ENCODE measurements at places on chromosomes 7 and 10.

DNA sequence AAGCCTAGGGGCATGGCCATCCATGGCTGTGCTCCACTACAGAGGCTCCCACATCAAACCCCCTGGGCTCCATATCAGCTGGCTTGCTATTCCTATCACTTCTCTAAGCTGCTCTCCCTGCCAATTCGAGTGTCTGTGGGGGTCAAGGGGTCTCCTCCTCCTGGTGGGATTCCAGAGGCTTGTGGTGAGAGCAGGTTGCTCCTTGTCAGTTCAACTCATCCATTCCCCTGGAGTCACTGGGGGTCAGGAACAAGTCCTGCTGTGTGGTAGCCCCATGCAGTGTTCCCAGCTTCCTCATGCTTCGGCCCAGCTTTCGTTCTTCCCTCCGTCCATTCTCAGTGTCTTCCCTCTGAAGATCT, 86.6 kb upstream of the UNC5B start:
- no peaks in the 10 kb centered on the region for H3K27me3 ChIP-seq
- H3K4me3 ChIP-seq: no peak overlapping the region
- no peaks in the 10 kb centered on the region for H3K36me3 ChIP-seq
- H3K4me1 ChIP-seq: no peaks in the 10 kb centered on the region
- no peak overlapping the region for H3K27ac ChIP-seq

DNA sequence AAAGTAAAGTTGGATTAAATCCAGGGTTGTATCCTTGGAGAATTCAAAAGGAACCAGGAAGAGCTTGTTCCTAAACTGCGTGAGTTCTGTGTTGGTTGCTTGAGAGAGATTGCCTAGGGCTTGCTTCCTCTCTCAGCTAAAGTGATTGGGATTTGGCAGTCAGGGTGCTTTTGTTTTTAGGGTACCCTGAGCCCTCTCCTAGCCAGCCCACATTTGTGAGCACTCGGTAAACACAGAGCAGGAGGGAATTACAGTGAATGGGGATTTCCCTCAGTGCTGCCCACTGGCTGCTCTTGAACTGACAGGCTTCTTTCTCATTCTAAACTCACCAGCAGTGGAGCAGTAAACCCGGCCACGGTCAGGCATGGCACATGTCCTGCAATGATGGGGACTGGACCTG, 146.9 kb downstream of the TPST1 start:
- H3K4me1 ChIP-seq: no peaks in the 10 kb centered on the region
- no peak overlapping the region for H3K4me3 ChIP-seq
- no peaks in the 10 kb centered on the region for H3K36me3 ChIP-seq
- H3K27me3 ChIP-seq: peaks cover 16% of the 10 kb centered on the region

GRCh38 chr7:158710651-158711102, 6.1 kb upstream of the NCAPG2 start:
- H3K36me3 ChIP-seq: no peaks in the 10 kb centered on the region
- DNase-seq: no peak
- H3K4me3 ChIP-seq: no peak overlapping the region
- no peak overlapping the region for H3K27ac ChIP-seq
- H3K4me1 ChIP-seq: peaks cover 31% of the 10 kb centered on the region
- H3K27me3 ChIP-seq: peaks cover 14% of the 10 kb centered on the region

DNA sequence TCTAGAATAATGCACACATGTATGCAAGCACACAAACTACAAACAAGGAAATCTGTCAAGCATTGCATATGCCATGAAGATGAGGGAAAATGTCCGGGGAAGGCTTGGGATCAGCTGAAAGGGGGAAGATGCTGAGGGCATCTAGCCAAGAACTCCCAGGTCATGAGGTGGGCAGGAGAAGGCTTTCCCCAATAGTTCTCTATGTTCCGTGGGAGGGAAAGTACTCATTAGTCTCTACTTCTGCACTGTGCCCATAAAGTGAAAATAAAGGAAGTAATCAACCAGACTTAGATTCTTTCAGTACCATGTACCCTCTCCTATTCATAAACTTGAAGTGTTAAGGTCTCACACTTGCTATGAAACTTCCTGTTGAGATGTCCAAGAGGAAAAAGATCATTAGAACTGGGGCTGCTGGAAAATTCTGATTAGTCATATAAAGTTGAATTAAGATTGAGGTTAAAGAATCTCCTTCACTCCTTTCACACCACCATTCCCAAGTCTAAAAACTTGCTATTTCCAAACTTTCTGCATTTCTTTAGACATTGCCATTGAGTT, 17.1 kb upstream of the LIPF start:
- no peaks in the 10 kb centered on the region for H3K4me1 ChIP-seq
- H3K27ac ChIP-seq: no peak overlapping the region
- H3K4me3 ChIP-seq: no peak overlapping the region
- no peaks in the 10 kb centered on the region for H3K36me3 ChIP-seq
- no peak for DNase-seq

- H3K36me3 ChIP-seq: peaks cover 4% of the 10 kb centered on the region
- no peak overlapping the region for H3K4me3 ChIP-seq
- H3K4me1 ChIP-seq: no peaks in the 10 kb centered on the region
Measured at GRCh38 chr10:49841615-49842332, 79.7 kb upstream of the OGDHL start.
